ENCODE measurements at places on chromosomes 4 and X.

DNA sequence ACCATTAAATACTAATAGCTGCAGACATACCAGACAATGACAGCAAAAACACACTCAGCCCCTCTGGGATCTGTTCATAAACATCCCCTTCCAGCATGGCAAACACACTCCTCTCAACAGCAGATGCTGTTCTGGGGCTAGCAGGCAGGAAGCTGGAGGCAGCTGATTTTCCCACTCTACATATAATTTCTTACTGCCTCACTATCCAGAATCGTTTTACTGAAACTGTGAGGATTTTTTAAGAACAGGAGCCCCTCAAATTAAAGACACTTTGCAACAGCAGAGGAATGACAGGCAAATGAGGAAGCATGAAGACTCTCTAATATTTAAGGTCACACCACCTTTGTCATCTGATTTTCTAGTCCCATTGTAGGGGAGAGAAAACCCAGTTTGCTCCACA lies 2.2 kb downstream of the MAPK10 start:
- no peak for DNase-seq

GRCh38 chr4:188262464-188262863 lies 123.2 kb downstream of the TRIML1 start:
- DNase-seq, result no peak

GRCh38 chr4:151887816-151888180 lies 127.0 kb upstream of the GATB start:
- peak; percentile 29 for DNase-seq

DNA sequence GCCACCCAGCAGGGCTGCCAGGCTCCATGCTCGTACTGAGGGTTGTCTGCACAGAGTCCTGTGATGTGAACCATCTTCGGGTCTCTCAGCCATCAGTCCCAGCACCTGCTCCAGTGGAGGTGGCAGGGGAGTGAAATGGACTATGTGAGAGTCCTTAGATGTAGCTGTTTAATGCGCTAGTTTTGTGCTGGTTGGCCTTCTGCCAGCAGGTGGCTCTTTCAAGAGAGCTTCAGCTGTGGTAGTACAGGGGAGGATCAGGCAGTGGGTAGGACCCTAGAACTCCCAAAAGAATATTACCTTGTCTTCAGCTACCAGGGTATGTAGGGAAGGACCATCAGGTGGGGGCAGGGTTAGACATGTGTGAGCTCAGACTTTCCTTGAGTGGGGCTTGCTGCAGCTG lies 1066.0 kb downstream of the GLUD2 start:
- no peak for DNase-seq

GRCh38 chr4:164866817-164867490 lies 10.0 kb upstream of the APELA start:
- DNase-seq, result no peak

- DNase-seq, result no peak
Measured at GRCh38 chr4:72391281-72391680, 177.7 kb downstream of the ADAMTS3 start.

GRCh38 chr4:118849867-118850487 lies 14.1 kb upstream of the SEC24D start:
- no peak for DNase-seq

- peak; percentile 49 for DNase-seq
Measured at GRCh38 chr4:183906739-183907651, 1.9 kb downstream of the STOX2 start.

GRCh38 chr4:55183926-55184599 lies 58.7 kb upstream of the KDR start:
- no peak for DNase-seq

GRCh38 chrX:10120331-10120730 lies 36.4 kb upstream of the CLCN4 start:
- no peak for DNase-seq

DNA sequence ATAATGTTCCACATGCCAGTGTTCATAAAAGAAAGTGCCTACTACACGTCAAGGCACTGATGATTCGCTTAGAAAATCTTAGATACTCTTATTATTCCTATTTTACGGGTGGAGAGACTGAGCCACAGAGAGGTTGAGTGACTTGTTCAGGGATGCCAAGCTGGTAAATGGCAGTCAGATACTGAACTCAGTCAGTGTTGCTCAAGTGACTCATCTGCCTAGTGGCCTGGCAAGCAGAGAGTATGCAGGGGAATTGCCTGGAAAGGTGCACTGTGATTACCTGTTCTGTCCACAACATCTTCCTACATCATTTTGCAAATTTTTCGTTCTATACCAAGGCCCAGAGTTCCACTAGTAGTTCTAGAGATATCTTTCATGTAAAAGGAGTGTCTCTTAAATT lies 68.4 kb downstream of the RAPGEF2 start:
- no peak for DNase-seq

GRCh38 chr4:74410272-74410671 lies 34.7 kb upstream of the AREG start:
- no peak for DNase-seq

DNA sequence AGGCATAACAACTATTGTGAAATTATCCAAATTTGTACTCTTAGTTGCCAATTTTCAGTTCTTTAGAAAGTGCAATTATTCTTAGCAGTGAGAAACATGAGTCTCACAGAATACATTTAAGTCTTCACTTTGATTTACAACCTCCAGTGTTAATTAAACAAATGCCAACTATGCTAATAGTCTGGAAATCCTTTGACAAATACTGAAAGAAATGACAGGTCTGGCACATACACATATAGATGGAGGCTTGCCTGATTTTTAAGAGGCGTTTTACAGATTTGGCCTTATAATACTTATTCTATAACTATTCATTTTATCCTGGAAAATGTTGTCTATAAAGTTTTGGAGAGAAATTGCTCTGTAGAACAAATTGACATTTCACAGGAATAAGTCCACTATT lies 320.1 kb downstream of the TRIML1 start:
- DNase-seq, result no peak

- no peak for DNase-seq
Measured at GRCh38 chr4:59412739-59413138, 1787.4 kb upstream of the ADGRL3 start.

- no peak for DNase-seq
Measured at GRCh38 chr4:36394352-36394903, 113.0 kb downstream of the DTHD1 start.

All from posterior cingulate gyrus (tissue), 11 donors.